ENCODE measurements at places on chromosomes 7 and 10.
A peak's percentile ranks its signal among the peaks of the same experiment; 100 is the strongest.

DNA sequence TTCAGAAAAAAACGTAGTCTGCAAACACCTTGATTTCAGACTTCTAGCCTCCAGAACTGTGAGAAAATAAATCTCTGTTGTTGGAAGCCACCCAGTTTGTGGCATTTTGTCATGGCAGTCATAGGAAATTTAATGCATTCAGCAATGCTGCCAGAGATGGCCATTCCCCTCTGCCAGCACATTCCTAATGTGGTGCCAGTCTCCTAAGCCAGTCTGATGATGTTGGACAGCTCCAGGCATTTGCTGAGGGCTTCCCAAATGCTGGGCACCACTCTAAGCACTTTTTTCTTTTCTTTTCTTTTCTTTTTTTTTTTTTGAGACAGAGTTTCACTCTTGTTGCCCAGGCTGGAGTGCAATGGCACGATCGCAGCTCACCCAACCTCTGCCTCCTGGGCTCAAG is 666.7 kb upstream of the C7orf33 start:
- no peak for DNase-seq

- no peak for DNase-seq
These were observed 575.0 kb upstream of the LRRTM3 start for GRCh38 chr10:66350622-66351399.

- no peak for DNase-seq
These were observed 10.7 kb upstream of the COBL start for GRCh38 chr7:51327287-51327717.

GRCh38 chr7:15685358-15686294 is 857 bp downstream of the MEOX2 start:
- DNase-seq = no peak

GRCh38 chr10:78212786-78213175 is 179.1 kb downstream of the RPS24 start:
- no peak for DNase-seq

DNA sequence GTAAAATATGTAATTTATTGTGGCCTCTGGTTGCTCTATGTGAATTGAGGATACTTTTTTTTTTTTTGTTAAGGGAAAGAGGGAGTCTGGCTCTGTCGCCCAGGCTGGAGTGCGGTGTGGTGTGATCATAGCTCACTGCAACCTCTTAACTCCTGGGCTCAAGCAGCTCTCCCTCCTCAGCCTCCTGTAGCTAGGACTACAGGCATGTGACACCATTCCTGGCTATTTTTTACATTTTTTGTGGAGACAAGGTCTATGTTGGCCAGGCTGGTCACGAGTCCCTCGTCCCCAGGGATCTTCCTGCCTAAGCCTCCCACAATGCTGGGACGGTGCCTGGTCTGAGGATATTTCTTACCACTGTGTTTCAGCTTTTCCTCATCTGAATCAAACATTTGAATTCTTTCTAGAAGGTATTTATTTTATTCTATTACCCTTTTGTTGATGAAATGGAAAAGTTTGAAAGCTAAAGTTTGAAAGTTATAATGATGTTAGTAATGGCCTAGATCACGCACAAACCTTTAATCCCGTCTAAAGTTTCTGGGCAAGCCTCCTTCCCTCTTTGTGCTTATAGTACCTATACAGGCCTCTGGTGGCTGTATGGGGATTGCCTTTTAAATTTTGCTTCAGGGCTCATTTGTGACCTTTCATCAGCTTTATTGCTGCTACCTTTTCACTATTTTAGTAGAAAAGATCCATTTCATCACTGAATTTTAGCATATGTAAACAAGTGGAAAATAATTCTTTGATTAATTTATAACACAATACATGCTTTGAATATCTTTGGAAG is 2.0 kb downstream of the IFRD1 start:
- DNase-seq = no peak

GRCh38 chr10:118875087-118875486 is 120.3 kb upstream of the CACUL1 start:
- no peak for DNase-seq

GRCh38 chr7:137865764-137866163 is 19.0 kb upstream of the DGKI start:
- no peak for DNase-seq

- DNase-seq = no peak
These were observed 327.6 kb downstream of the TNS3 start for GRCh38 chr7:47254081-47254977.

- no peak for DNase-seq
These were observed 101.4 kb downstream of the MAD1L1 start for GRCh38 chr7:2131341-2131740.

DNA sequence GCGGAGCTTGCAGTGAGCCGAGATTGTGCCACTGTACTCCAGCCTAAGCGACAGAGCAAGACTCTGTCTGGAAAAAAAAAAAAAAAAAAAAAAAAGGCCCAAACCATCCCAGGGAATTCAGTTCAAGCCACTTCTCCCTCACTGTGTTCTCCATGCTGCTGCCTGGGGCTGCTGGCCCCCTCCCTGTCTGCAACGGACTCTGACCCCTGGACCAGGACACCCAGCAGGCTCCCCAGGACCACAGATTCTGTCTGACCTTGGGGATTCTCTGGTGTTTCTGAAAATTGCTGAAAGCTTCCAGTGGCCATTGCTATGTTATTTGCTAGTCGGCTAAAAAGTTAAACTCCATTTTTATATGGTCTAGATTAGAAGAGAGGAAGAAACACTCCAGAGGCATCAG is 261.7 kb upstream of the C7orf33 start:
- DNase-seq = no peak

DNA sequence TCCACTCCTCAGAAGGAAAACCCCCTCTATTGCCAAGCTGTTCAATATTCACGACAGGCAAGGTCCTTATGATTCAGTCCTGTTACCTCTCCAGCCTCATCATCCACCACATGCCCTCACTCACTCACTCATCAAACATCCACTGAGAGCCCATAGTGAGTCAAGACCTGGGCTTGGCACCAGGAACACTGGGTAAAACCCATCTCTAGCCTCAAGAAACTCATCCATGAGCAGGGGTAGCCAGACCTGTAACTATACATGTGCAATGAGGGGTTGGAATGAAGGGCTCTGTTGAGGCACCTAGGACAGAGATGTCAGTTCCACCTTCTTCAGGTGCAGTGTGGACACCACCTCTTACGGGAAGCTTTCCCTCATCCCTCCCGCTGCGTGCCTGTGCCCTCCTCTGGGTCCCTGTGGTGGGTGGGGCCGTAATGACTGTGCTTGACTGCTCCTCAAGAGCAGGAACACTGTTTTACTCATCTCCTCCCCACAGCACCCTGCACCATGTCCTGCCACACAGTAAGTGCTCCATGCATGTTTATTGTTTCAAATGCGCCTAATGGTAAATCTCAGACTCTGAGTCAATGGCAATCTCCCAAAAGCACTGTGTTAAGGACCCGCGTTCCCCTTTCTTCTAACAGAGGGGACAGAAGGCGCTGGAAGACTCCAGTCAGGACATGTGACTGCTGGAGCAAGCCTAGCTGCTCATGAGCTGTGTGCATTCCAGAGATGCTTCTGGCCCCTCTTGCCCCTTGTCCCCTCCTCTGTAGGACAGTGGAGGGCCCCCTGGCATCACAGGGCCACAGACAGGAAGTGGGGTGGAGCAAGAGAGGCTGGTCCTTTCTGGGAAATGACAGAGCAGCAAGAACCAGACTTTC is 95.4 kb downstream of the HIPK2 start:
- no peak for DNase-seq

- no peak for DNase-seq
These were observed 809 bp downstream of the SLC13A1 start for GRCh38 chr7:123198668-123199652.

DNA sequence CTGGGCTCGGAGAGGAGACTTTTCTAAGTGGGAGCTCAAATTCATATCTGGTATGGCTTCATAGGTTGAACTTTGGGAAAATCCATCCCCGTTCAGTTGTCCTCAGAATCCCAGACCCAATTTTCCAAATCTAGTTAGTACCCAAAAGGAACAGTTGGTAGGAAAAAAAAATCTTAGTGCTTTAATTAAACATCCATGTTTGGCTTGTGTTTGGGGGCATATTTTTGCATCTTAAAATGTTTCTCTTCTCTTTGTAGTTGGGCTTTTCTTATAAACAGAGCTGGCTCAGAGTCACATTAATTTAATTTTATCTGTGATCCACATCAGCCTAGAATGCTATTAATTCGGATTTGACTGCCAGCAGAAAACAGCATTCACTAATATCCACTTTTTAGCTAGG is 165.9 kb downstream of the BUB3 start:
- no peak for DNase-seq

DNA sequence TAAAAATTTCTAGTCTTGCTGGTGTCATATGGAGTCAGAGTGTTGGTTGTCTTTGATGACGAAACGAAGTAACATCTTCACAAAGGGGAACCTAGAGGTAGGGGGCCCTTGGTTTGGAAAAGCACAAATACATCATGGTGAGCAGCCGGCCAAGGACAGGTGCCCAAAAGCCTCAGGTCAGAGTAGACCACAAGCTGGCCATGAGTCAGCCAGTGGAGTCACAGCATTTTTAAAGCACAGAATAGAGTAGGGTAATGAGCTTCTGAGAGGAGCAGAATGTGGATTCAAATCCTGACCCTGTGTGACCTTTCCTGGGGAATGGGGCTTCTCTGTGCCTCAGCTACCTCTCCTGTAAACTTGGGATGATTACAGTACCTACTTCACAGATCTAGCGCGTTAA is 5.3 kb downstream of the CAMK2B start:
- no peak for DNase-seq

DNA sequence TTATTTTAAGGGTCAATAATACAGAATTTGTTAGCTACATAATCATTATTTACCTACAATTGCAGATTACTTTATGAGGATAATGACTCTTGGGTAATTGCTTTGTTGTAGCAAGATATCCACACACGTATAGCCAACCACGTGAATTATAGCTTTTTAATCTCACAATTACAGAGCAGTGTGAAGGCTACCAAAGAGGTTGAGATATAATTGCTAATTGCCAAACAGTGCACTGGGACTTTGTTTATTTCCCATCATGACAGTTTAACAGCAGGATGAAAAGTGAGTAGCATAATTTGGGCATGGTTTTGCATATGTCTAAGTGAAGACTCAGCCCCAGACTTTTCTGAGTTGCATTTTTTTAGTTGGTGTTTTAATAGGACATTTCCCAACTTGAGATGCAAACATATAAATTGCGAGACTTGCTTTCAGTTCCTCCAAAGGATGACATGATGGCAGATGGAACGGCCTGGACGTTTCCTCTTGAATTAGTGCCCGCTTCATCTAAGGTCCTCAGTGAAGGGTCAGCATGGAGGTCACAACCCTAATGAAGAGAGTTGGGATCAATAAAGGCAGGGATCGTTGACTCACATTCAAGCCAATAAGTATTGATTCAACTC is 180.7 kb upstream of the GPR26 start:
- DNase-seq = peak; percentile 46

DNA sequence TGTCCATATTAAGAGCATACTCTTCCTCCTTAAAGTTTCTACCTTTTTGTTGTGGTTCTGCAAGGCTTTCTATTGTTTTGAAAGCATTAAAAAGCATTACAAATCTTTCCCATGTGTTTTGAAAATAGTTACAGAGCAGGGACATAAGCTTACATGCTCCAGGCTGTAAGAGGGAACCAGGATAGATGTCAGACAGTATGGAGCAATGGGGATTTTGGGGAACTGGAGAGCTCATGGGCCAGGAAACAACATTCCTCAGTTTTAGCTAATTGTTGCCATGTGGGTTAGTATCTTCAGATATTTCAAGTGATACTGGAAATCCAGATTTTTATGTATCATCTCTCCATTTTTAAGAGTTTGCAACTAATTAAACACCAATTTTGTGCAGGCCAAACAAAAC is 3.5 kb downstream of the MDFIC start:
- DNase-seq = no peak

- DNase-seq = no peak
These were observed 44.0 kb upstream of the COL13A1 start for GRCh38 chr10:69757553-69758309.

GRCh38 chr7:76193883-76194282 is 7.8 kb upstream of the SRRM3 start:
- no peak for DNase-seq

DNA sequence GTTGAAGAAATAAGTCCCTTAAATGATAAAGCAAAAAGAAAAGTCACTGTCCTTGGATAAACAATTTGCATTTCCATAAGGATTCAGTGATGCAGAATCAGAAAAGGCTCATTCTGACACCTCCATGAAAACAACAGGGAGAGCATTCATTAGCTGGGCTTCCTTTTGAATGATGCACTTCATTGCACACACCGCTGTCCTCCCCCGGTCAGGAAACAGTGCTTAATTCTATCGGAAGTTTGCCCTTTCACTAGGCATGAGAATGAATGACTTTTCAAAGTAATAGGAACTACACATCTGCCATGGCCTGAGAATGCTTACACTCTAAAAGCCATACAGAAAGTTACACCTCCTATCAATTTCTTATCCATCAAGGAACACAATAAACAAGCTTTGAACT is 4.2 kb downstream of the PCDH15 start:
- DNase-seq = no peak

DNA sequence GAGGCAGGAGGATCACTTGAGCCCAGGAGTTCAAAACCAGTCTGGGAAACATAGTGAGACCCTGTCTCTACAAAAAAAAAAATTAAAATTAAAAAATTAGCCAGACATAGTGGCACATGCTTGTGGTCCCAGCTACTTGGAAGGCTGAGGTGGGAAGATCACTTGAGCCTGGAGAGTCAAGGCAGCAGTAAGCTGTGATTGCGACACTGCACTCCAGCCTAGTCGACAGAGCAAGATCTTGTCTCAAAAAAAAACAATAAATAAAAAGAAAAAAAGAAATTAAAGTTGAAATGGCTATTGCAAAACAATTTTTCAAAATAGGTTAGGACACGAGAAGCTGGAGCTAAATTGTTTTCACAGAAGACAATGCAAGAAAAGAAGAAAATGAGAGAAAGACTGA is 379.0 kb upstream of the RNF32 start:
- no peak for DNase-seq

DNA sequence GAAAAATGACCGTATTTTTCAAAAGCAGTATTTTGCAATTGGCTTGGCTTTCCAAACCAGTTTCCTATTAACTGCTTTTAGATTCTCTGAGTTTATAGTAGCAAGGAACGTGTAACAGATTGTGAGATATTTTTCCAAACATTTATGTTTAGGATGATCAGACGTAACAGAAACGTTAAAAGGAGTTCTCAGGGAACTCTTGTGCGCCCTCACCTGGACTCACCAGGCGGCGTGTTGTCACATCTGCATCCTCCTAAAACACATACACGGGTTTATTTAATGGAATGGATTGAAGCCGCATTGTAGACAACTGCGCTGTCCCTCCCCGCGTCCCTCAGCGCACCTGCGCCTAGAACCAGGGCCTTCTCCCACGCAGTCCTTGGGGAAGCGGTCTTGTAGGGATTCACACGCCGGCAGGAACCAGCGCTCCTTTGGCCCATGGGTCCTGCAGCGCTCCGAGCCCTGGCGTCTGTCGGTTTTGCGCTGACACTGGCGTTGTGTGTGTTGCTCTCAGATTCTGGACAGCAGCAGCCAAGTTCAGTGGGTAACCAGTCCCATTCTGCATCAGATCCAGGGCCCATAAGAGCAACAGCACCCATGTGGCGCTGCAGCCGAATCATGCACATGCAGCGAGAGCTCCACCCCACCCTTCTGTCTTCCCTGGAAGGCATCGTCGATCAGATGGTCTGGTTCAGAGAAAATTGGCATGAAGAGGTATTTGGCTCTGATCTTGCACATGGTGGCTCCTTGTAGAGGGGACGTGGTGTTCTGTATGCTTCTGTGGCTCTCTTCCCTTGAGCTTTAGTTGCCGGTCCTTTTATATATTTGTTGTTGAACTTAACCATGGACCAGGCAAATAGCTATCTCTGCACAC is 114.9 kb downstream of the TRRAP start:
- no peak for DNase-seq

Measured in NCI-H1436 treated with DMSO at 0.1 percent for 48 hours (cell line).